ENCODE measurements at places on chromosomes 6 and 20. TPM values are rescaled to one million over a fixed set of nuclear protein-coding genes. Genes with fewer than 3 reads are reported as not detected.
A peak's percentile ranks its signal among the peaks of the same experiment; 100 is the strongest.

GRCh38 chr20:23420943-23421931 lies at the start of gene NAPB:
TSS of gene NAPB (minus strand) at chr20:23421488. CDS start at chr20:23421402, 86 bp downstream.
- DNase-seq = peak; percentile 98

- DNase-seq = no peak
Observed at GRCh38 chr6:113744861-113745260, 112.3 kb upstream of the MARCKS start.

- DNase-seq = no peak
Observed at GRCh38 chr6:26272171-26272637, 92.8 kb upstream of the BTN3A2 start.

DNA sequence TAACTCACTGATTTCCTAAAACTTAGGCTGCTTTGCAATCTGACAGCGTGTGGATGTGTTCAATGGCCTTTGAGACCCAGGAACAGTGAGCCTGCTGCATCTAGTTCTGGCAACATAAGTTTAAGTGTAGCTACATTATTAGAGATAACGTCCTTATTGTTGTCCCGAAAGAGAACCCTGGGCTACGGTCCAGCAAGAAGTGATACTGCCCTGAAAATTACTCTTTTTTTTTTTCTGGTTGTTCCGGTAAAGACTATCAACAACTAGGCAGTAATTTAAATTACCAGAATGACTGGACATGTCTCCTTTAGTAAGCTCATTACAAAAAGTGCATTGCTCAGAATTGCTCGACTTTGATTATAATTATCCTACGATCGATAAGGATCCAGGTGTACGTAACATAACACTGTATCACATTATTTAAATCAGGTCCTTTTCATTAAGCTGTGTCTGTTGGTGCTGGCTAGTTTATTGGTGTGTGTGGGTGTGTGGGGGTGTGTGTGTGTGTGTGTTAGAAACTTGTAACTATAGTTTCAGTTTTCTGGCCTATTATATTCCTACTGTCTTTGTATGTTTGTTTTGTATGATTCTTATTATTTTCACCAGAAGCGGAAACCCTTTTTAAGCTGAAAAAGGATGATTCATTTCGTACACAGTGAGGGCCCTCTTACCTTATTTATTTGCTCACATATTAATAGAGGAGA lies 3.0 kb downstream of the TSHZ2 start:
- no peak for DNase-seq

DNA sequence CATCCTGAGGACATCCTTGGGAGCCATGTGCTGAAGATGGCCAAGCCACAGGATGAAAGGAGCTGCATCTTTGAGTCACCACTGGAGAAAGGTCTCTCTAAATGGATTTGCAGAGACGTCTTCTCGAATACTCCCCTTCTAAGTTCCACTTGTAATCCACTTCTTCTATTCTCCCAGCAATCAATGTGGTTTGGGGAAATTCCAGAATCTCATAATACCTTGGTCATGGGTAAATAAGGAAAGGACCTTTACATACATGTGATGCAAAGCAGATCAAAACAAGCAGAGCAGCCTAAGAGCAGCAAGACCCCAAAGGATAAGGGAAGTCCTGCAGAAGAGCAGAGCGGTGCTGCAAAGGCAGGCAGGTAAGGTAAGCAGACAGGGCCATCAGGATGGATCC lies 35.3 kb downstream of the TRIM38 start:
- DNase-seq = no peak

- no peak for DNase-seq
Observed at GRCh38 chr6:80210618-80211017, 104.1 kb downstream of the BCKDHB start.

DNA sequence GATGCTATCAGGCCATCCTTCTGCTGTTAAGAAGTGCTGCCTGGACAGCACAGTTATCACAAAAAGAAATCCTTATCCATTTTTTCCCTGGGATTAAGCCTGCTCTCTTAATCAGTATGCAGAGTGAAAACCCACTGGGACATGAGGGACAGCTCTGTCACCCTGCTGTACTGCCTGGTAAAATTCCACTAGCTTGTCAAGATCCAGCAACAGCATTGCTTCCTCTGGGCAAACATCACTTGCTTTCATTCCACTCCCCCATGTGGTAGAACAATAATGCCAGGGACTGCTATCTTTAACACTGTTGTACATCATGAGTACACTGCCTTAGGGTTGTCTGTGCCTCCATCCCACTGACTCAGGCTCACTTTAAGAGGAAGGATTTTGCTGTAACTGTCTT lies 331.3 kb downstream of the KIF16B start:
- no peak for DNase-seq

- no peak for DNase-seq
Observed at GRCh38 chr20:51946586-51946985, 144.3 kb upstream of the SALL4 start.

GRCh38 chr6:118724211-118724610 lies 72.8 kb upstream of the CEP85L start:
- DNase-seq = no peak

DNA sequence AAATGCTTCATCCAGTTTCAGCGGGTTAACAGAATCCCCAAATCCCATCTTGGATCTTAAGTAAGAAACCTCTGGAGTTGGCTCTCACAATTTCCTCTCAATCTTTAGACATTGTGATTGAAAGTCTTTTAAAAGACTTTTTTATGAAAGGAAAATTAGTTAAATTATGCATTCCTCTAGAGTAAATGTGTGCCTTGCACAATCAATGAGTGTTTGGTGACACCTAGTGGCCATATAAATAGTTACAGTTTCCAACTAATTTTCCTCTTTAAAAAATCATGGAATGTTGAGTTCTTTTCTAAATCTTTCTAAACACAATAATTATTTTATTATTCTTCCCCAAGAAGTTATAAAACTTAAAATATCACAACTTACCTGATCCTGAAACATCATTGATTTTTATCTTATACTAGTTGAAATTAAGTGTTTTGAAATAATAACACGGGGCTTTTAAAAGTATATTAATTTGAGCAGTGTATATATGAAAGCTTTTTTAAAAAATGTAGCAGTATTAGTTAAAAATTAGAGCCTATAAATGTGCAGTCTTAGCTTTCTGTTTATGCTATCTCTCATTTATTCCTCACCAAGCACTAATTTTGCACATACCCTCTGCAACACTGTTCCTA lies 66.4 kb downstream of the PKHD1 start:
- peak; percentile 20 for DNase-seq

- no peak for DNase-seq
Observed at GRCh38 chr6:143125455-143125854, 64.8 kb downstream of the AIG1 start.

DNA sequence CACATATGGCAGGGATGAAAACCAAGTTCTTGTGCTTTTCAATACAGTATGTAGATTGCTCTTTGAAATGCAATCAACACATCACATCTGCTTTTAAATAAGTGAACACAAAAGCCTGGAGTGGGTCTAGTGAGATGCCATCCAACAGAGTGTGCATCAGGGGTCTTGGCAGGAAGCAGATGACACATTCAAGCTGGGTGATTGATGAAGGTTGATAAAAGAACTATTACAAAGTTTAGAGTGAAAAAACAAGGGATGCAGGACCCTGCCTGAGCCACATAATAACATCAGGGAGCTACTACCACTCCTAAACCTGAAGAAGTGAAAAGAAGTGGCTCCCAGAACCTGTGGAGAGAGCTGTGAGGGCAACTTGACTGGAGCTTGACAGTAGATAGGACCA lies 16.6 kb upstream of the PLCB1 start:
- DNase-seq = no peak

DNA sequence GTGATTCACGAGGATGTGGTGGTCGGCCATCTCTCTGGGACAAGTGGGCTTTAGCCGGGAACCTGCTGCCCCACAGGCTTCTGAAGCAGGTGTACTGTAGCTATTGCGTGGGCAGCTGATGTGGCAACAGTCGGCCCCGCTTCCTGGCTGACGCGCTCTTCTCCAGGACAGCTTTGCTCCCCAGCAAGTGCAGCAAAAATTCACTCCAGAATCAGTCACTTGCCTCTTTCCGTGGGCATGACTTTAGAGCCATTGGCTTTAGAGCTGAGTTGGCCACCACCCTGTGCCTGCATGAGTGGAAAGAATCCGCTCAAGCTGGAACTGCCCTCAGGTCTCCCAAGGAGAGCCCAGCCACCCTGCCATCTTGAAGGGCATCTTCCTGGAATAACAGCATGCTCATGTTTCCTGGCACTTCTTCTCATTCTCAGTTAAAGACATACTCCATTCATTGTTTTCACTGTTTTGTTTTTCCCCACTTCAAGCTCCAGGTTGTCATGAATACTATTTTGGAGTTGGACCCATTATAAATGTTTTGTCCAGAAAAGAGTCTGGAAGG lies 178.3 kb downstream of the ZDHHC14 start:
- DNase-seq = no peak

- DNase-seq = no peak
Observed at GRCh38 chr20:7650086-7650879, 290.0 kb downstream of the HAO1 start.

GRCh38 chr20:63273059-63273579 lies 506 bp downstream of the ARFGAP1 start:
- no peak for DNase-seq

DNA sequence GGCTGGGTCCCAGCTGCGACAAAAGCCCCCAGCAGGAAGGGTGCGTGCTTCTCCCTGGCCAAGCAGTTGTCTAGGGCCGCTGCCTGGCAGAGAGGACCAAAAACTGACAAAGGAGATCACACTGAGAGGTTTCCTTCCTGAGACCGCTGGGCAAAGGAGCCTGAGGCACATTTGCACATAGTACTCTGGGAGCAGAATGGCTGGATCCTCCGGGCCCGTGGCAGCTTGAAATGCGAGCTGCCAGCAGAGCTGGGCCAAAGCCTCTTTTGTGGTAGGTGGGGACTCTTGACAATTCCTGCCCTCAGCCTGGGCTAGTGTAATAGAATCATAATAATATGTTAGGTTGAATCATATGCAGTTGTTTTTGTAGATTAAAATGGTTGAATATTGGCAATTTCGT lies 33.1 kb upstream of the RNF8 start:
- DNase-seq = no peak

DNA sequence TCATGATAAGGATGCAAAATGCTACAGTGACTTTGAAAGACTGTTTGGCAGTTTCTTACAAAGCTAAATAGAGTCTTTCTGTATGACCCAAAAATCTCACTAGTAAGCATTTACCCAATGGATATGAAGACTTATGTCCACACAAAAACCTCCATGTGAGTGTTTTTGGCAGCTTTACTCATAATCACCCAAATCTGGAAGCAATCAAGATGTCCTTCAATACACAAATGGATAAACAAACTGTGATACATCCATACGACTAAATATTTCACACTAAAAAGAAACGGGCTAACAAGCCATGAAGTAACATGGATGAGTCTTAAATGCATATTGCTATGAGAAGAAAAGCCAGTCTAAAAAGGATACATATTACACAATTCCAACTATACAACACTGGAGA lies 117.2 kb downstream of the PDE10A start:
- DNase-seq = no peak

- DNase-seq = no peak
Observed at GRCh38 chr6:133644892-133645619, 243.9 kb upstream of the TCF21 start.

DNA sequence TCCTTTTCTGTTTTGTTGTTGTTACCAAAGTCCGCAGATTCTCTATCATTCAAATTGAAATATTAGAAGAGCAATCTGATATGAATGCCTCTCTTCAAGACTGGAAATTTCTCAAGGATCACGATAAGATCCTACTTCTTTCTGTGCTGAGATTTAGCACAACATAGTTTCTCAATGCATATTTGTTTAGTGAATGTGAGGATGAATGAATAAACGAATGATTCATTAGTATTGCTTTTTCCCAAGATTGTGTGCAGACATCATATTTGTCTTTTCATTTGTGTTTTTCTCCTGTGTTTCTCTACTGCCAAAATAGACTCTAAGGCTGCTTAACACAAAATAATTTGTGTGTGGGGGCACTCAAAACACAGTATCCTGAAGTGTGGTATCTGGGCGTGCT lies 862.7 kb upstream of the MAP3K7 start:
- DNase-seq = no peak

- DNase-seq = no peak
Observed at GRCh38 chr20:8860011-8860495, 208.8 kb upstream of the PLCB4 start.

- DNase-seq = no peak
Observed at GRCh38 chr6:39561536-39562266, 163.5 kb downstream of the KIF6 start.

- no peak for DNase-seq
Observed at GRCh38 chr6:167782698-167783517, 43.8 kb upstream of the AFDN start.

- no peak for DNase-seq
Observed at GRCh38 chr6:138007014-138007472, 100.2 kb downstream of the PERP start.

DNA sequence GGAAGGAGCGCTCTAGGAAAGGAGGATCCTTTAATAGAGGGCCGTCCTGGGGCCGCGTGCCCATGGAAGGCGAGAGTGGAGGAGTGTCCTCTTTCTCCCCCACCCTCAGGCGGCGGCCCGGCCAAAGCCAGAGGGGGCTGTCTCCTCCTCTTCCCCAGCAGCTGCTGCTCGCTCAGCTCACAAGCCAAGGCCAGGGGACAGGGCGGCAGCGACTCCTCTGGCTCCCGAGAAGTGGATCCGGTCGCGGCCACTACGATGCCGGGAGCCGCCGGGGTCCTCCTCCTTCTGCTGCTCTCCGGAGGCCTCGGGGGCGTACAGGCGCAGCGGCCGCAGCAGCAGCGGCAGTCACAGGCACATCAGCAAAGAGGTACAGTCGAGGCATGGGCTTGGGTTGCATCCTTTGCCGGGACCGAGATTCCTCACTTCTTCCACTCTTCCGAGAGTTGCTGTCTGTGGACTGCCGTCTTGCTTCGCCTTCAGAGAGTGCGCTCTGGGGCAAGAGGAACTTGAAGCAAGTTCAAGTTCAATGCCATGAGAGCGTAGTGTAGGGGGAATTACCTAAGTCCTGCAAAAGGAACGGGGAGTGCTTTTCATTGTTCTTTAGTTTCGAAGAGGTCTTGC lies at the start of gene LAMA2:
Gene LAMA2, plus strand, starts transcription at position 148 of the 621 bp plus-strand sequence. Its CDS starts 108 bp downstream, at position 256.
- peak; percentile 39 for DNase-seq

GRCh38 chr6:150266963-150267685 lies 101.7 kb upstream of the IYD start:
- DNase-seq = no peak

- peak; percentile 94 for DNase-seq
Observed at GRCh38 chr6:52361945-52362442, at the start of gene PAQR8. TSS of gene PAQR8 (plus strand) at chr6:52362151. CDS start at chr6:52403214, 41,063 bp downstream.

GRCh38 chr6:110447761-110448160 lies 28.7 kb downstream of the SLC22A16 start:
- no peak for DNase-seq

GRCh38 chr6:166998256-166999144 lies 697 bp upstream of the CEP43 start:
- peak; percentile 17 for DNase-seq

- DNase-seq = no peak
Observed at GRCh38 chr6:18166312-18167036, 11.3 kb downstream of the KDM1B start.

The CCM2L gene
- 2.9 TPM for total RNA-seq

The PAK5 gene
- 33.0 TPM for total RNA-seq

The PLCB4 gene
- 11.8 TPM for total RNA-seq

The B3GAT2 gene
- total RNA-seq = 18.8 TPM

The FAM83C gene
- not detected for total RNA-seq

The RPL7L1 gene
- total RNA-seq = 157 TPM

The POM121L2 gene
- total RNA-seq = not detected

The TM9SF4 gene
- 13.5 TPM for total RNA-seq

The C20orf144 gene
- total RNA-seq = 0.41 TPM

The MAPK14 gene
- total RNA-seq = 34.2 TPM

The ENPP5 gene
- 5.3 TPM for total RNA-seq

The LGSN gene
- total RNA-seq = 0.82 TPM

The KCNK5 gene
- under 0.01 TPM for total RNA-seq

The VSTM2L gene
- total RNA-seq = 201 TPM

The RAB5IF gene
- 26.9 TPM for total RNA-seq

The TRAPPC3L gene
- total RNA-seq = under 0.01 TPM

Data from frontal cortex (tissue), 4 donors.